RPMI7951 (cell line): ENCODE measurements at places on chromosomes 16 and 17.

GRCh38 chr17:80619535-80620235, 75.0 kb downstream of the RPTOR start:
- DNase-seq, result peak; percentile 5

- DNase-seq, result peak; percentile 92
Measured at GRCh38 chr16:4768549-4769305, 1.8 kb upstream of the ZNF500 start.

GRCh38 chr17:55770196-55770870, 19.5 kb downstream of the PCTP start:
- peak; percentile 66 for DNase-seq

DNA sequence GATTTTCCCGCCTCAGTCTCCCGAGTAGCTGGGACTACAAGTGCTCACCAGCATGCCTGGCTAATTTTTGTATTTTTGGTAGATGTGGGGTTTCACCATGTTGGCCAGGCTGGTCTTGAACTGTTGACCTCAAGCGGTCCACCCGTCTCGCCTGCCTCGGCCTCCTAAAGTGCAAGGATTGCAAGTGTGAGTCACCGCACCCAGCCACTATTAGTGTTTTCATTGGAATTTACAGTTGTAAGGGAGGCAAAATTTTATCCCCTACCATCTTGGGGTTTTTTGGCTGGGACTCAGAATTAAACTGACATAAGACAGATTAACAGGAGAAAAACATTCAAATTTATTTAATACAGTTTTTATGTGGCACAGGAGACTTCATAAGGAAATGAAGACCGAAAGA, 12.3 kb upstream of the MYCBPAP start:
- DNase-seq, result peak; percentile 36

GRCh38 chr17:83179374-83179773, 100.0 kb downstream of the METRNL start:
- DNase-seq, result no peak

GRCh38 chr17:81315129-81315884, 20.2 kb upstream of the SLC38A10 start:
- DNase-seq, result no peak
